ENCODE measurements at places on chromosomes 5 and 9. TPM values are rescaled to one million over a fixed set of nuclear protein-coding genes. Genes with fewer than 3 reads are reported as not detected.

DNA sequence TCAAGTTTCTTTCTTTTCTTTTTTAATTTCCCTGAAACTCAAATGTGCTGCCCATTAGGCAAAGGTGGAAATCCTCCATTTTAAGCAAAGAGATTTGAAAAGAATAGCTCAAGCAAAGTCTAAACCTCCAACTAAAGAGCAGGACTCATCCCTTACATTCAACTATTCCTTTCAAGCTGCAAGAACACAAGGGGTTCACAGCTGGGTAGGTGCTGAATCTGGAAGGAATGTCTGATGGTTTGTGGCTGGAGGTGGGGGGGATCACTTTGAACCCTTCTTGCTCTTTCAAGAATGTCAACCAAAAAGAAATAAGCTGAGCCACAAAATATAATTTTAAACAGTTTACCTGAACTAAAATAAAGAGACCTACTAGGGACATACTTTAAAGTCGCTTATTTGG, 375.7 kb upstream of the CDH10 start:
- H3K27me3 ChIP-seq = no peaks in the 10 kb centered on the region
- no peaks in the 10 kb centered on the region for H3K4me1 ChIP-seq
- no peak overlapping the region for H3K27ac ChIP-seq
- no peak for DNase-seq

DNA sequence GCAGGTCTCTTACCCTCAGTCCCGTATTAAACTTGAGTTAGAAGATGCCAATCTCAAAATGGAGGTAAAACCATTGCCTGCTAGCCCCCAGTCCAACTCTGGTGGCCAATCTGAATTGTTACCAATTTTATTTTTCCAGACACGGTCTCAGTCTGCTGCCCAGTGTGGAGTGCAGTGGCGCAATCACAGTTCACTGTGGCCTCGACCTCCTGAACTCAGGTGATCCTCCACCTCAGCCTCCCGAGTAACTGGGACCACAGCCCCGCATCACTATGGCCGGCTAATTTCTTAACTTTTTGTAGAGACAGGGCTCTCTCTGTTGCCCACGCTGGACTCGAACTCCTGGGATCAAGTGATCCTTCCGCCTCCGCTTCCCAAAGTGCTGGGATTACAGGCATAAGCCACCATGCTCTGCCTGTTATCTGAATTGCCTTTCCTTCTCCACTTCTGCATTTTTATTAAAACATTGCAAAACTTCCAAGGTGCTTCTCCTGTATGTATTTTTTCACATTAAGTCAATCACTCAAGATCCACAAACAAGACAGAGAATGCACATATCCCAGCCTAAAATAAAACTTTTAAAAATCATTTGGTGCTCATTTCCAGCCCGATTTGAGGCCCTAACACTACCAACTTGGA, 2.3 kb downstream of the FANCC start:
- H3K36me3 ChIP-seq = peaks cover 5% of the 10 kb centered on the region
- no peak overlapping the region for H3K4me3 ChIP-seq
- no peak for DNase-seq
- peaks cover 10% of the 10 kb centered on the region for H3K27me3 ChIP-seq

- DNase-seq = no peak
- no peak overlapping the region for H3K4me3 ChIP-seq
- no peak overlapping the region for H3K27ac ChIP-seq
- H3K36me3 ChIP-seq = no peaks in the 10 kb centered on the region
- no peaks in the 10 kb centered on the region for H3K27me3 ChIP-seq
Observed at GRCh38 chr9:9045572-9045971, 1246.0 kb upstream of the DMAC1 start.

- no peaks in the 10 kb centered on the region for H3K4me1 ChIP-seq
- no peak overlapping the region for H3K27ac ChIP-seq
- H3K27me3 ChIP-seq = no peaks in the 10 kb centered on the region
- H3K36me3 ChIP-seq = no peaks in the 10 kb centered on the region
- no peak overlapping the region for H3K4me3 ChIP-seq
Observed at GRCh38 chr5:93433422-93433821, 147.6 kb downstream of the NR2F1-AS1 start.

GRCh38 chr5:180807046-180807445, 4.4 kb upstream of the MGAT1 start:
- H3K27me3 ChIP-seq = no peaks in the 10 kb centered on the region
- no peak for DNase-seq
- H3K27ac ChIP-seq = peak overlapping the region; percentile 99
- H3K4me3 ChIP-seq = peak overlapping the region; percentile 84

DNA sequence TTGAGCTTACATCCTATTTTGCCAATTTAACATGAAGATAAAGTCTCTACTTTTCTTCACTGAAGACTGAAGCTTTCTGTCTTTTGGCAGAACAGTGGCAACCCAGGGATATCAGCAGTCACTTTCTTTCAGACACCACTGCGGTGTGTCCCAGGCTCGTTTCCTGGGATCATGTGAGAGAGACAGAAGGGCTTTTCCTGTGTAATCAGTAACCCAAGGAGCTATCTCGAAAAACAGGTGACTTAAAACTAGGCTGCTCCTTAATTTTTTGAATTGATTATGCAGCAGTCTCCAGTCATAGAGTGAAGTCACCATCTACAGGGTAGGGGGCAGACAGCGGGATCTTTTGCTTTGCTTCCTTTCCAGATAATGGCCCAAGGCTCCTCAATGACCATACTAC, 68.5 kb downstream of the ZNF462 start:
- no peak for DNase-seq
- no peaks in the 10 kb centered on the region for H3K36me3 ChIP-seq
- no peaks in the 10 kb centered on the region for H3K4me1 ChIP-seq
- H3K27ac ChIP-seq = no peak overlapping the region
- H3K27me3 ChIP-seq = no peaks in the 10 kb centered on the region

DNA sequence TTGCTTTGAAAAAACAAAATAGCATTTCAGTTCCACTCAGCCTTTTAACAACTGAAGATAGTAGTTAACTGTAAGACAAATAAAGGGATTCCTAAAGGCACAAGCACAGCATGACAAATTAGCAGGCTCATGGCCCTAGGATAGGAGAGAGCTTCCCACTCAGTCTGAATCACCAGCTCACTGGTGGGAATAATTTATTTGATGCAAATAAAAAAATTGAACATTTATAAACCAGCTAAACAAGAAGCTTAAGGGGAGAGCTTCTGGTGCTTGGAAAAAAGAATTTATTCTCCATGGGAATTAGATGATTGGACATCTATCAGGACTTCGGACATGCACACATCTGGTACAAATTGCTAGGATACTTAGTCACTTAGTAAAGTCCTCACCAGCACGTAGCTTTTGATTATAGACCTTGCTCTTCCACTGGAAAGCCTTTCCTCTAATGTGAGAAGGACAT, 294.1 kb upstream of the TNC start:
- DNase-seq = no peak
- no peaks in the 10 kb centered on the region for H3K36me3 ChIP-seq
- H3K27me3 ChIP-seq = no peaks in the 10 kb centered on the region
- no peak overlapping the region for H3K4me3 ChIP-seq

- DNase-seq = no peak
- no peaks in the 10 kb centered on the region for H3K36me3 ChIP-seq
- no peaks in the 10 kb centered on the region for H3K4me1 ChIP-seq
Observed at GRCh38 chr5:127746756-127747155, 43.6 kb downstream of the CCDC192 start.

- no peaks in the 10 kb centered on the region for H3K27me3 ChIP-seq
- peak; percentile 78 for DNase-seq
- peaks cover 7% of the 10 kb centered on the region for H3K36me3 ChIP-seq
Observed at GRCh38 chr5:82356808-82357671, 78.9 kb upstream of the RPS23 start.

- H3K4me1 ChIP-seq = no peaks in the 10 kb centered on the region
- peaks cover 3% of the 10 kb centered on the region for H3K27me3 ChIP-seq
- H3K36me3 ChIP-seq = no peaks in the 10 kb centered on the region
- no peak overlapping the region for H3K4me3 ChIP-seq
Observed at GRCh38 chr9:135422341-135422944, 57.1 kb upstream of the PPP1R26 start.

GRCh38 chr9:18071651-18072060, 402.3 kb upstream of the ADAMTSL1 start:
- peaks cover 2% of the 10 kb centered on the region for H3K27me3 ChIP-seq
- H3K36me3 ChIP-seq = no peaks in the 10 kb centered on the region
- no peak for DNase-seq
- no peak overlapping the region for H3K27ac ChIP-seq
- no peak overlapping the region for H3K4me3 ChIP-seq

DNA sequence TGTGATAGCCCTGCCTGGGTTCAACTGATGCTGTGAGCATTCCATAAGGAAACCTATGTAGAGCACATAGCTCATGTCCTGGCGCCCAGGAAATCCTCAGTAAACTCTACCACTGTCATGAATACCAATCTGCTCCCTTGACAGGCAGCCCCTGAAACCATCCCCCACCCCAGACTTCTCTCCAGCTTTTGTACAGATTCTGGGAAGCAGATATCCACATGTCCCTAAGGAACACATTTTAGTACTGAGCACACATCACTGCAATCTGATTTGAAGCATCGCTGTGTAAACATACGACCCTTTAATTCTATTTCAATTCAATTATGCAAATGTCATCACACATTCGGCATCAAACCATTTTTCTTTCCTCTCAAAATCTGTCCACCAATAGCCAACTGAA, 89.5 kb upstream of the FSTL4 start:
- H3K27ac ChIP-seq = no peak overlapping the region
- no peak overlapping the region for H3K4me3 ChIP-seq
- DNase-seq = no peak
- H3K27me3 ChIP-seq = peaks cover 2% of the 10 kb centered on the region
- no peaks in the 10 kb centered on the region for H3K4me1 ChIP-seq

- no peak for DNase-seq
- H3K27me3 ChIP-seq = peaks cover 18% of the 10 kb centered on the region
- no peaks in the 10 kb centered on the region for H3K4me1 ChIP-seq
- no peak overlapping the region for H3K4me3 ChIP-seq
Observed at GRCh38 chr9:134642385-134643181, 980 bp downstream of the COL5A1 start.

- peaks cover 86% of the 10 kb centered on the region for H3K4me1 ChIP-seq
- no peaks in the 10 kb centered on the region for H3K27me3 ChIP-seq
- peaks cover 29% of the 10 kb centered on the region for H3K36me3 ChIP-seq
- peak overlapping the region; percentile 70 for H3K4me3 ChIP-seq
Observed at GRCh38 chr5:10634050-10634449, 70.2 kb downstream of the ANKRD33B start.

- H3K27me3 ChIP-seq = no peaks in the 10 kb centered on the region
- no peak for DNase-seq
- H3K4me3 ChIP-seq = no peak overlapping the region
- no peaks in the 10 kb centered on the region for H3K4me1 ChIP-seq
Observed at GRCh38 chr5:72055636-72056035, 51.6 kb upstream of the MAP1B start.

GRCh38 chr5:180636016-180636402, 13.4 kb downstream of the FLT4 start:
- no peak overlapping the region for H3K4me3 ChIP-seq
- H3K27ac ChIP-seq = no peak overlapping the region
- H3K27me3 ChIP-seq = no peaks in the 10 kb centered on the region
- no peak for DNase-seq
- no peaks in the 10 kb centered on the region for H3K4me1 ChIP-seq
- no peaks in the 10 kb centered on the region for H3K36me3 ChIP-seq

DNA sequence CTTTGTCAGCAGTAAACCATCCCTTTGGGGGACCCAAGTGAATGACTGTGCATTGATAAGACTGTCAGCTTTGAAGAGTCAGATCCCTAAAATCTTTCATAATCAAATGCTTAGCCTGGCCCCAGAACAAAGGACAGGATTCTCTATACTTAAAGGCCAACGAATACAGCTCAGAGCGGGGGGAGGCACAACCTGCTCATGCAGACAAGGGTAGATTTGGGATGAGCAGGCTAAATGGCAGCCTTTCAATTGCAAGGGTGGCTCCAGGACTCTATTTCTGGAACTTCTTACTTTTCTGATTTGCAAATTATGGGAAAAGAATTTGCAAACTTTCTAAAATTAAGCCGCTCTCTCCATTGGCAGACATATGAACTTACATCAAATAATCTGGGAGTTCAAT, 66.4 kb downstream of the ELL2 start:
- H3K36me3 ChIP-seq = peaks cover 42% of the 10 kb centered on the region
- DNase-seq = no peak
- H3K27ac ChIP-seq = no peak overlapping the region
- no peak overlapping the region for H3K4me3 ChIP-seq
- H3K4me1 ChIP-seq = peaks cover 12% of the 10 kb centered on the region

DNA sequence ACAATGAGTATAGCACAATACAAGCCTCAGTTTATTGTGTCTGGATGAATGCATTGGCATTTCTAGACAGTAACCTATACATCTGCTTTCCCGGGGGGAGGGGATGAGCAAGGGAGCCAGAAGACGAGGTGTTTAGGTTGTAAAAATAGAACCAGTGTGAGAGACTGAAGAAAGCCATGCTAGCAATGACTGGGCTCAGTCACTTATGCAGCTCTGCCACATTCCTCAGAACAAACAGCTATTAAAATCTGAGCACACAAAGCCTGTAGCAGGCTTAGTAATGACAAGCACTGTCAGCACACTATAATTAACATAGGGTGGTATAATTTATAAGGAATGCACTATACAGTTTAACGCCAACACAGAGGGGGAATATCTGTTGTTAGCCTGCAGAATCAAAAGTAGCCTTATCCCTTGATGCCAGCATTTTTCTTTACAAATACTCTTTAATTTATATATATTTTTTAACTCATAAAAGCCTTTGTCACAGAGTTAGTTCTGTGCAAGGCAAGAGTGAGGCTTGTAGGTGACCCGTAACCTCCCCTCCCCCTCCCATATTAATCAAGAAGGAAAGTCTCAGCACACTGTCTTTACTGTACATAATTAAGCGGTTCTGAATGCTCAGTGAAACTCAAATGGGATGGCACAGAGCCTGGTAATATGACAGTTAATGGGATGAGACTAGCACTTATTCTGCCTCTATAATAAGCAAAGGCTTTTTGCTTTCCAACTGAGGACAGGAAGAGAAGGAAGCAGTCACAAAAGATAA, 295.4 kb downstream of the CSNK1G3 start:
- DNase-seq = no peak
- H3K4me1 ChIP-seq = no peaks in the 10 kb centered on the region
- H3K27ac ChIP-seq = no peak overlapping the region
- H3K27me3 ChIP-seq = no peaks in the 10 kb centered on the region
- no peaks in the 10 kb centered on the region for H3K36me3 ChIP-seq

GRCh38 chr9:129270903-129271431, 92.9 kb upstream of the IER5L start:
- H3K4me3 ChIP-seq = peak overlapping the region; percentile 63
- no peaks in the 10 kb centered on the region for H3K36me3 ChIP-seq
- H3K27me3 ChIP-seq = peaks cover 14% of the 10 kb centered on the region
- peak overlapping the region; percentile 72 for H3K27ac ChIP-seq
- peaks cover 29% of the 10 kb centered on the region for H3K4me1 ChIP-seq

PDLIM4 gene
- 2.0 TPM for total RNA-seq

SPINK13 gene
- total RNA-seq = not detected

MYMK gene
- not detected for total RNA-seq

CHSY3 gene
- total RNA-seq = not detected

PLAC8L1 gene
- total RNA-seq = 0.37 TPM

FOXD4 gene
- 0.22 TPM for total RNA-seq

PCDHGB7 gene
- total RNA-seq = 0.13 TPM

CATSPER3 gene
- 0.81 TPM for total RNA-seq

FBP2 gene
- total RNA-seq = not detected

TAF11L5 gene
- not detected for total RNA-seq

ACSL6 gene
- 48.1 TPM for total RNA-seq

DMRT1 gene
- not detected for total RNA-seq

SYNPO gene
- total RNA-seq = not detected

GZMA gene
- 88.1 TPM for total RNA-seq

SPINK6 gene
- total RNA-seq = not detected

Data from activated T-helper 1 cell treated with anti-CD3 and anti-CD28 coated beads, Interleukin-12 subunit alpha, Interleukin-12 subunit beta, Interleukin-2, Interleukin-4 antibody, amounts not matched to agents 30 ng/mL and 10 ng/mL and 1 ng/mL, durations not matched to agents 14 hours and 24 hours and 36 hours (primary cell).